ENCODE measurements at places on chromosomes 12 and 14. TPM values are rescaled to one million over a fixed set of nuclear protein-coding genes. Genes with fewer than 3 reads are reported as not detected.

Gene DPF3
- total RNA-seq = 2.0 TPM

Gene CLIP1
- 110 TPM for total RNA-seq

Gene MYH6
- not detected for total RNA-seq

DNA sequence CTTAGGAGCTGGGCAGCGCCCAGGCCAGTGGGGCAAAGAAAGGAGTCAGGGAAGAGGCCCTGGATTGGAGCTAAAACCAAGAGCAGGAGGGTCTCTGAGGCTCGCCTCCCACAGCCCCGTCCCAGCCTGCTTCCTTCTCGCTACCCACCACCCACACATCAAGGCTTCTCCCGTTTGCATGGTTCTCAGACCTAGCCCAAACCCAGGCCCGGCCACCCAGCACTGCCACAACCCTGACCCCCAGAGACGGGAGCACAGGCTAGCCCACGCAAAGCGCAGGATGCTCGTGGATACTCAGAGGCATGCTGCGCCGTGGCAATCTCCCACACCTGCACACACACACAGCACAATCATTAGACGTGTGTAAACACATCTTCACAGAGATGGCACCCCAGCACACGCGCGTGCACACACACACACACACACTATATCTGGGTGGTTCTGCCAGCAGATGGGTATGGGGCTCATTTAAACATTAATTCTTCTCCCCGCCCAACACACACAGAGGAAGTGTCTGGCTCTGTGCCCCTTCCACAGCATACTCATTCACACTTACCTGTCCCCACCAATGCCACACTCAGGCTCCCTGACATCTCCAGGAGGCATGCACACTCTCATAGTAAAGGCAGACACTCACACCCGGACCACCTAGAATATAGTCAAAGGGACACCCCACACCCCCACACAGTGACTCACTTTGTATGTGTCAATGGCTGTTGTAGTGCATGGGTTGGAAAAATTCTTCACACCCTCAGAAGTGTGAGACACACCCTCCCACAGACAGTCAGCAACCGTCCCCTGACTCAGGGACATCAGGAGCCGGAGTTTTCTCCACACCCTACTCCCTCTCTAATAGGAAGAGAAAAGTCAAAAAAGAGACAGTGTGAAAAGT lies 1.1 kb downstream of the CARMIL3 start:
- DNase-seq = peak; percentile 40

- DNase-seq = no peak
Measured at GRCh38 chr14:20668969-20669368, 15.4 kb upstream of the RNASE4 start.

Data from ureter (tissue), 1 donor.